Keratinocyte (primary cell): ENCODE measurements at places on chromosomes 5 and 9. TPM values are rescaled to one million over a fixed set of nuclear protein-coding genes. Genes with fewer than 3 reads are reported as not detected.

SHC3 gene
- polyA plus RNA-seq = 0.01 to 0.04 TPM (median 0.03 TPM) in 3 replicates

GRCh38 chr9:88978034-88978433 lies 13.2 kb upstream of the S1PR3 start:
- no peak for DNase-seq

GRCh38 chr9:136725612-136726011 lies 13.2 kb downstream of the DIPK1B start:
- no peak for DNase-seq

- no peak for DNase-seq
Measured at GRCh38 chr5:146878476-146879172, at the start of gene PPP2R2B. Gene PPP2R2B, minus strand, starts transcription at chr5:146878757.

DNA sequence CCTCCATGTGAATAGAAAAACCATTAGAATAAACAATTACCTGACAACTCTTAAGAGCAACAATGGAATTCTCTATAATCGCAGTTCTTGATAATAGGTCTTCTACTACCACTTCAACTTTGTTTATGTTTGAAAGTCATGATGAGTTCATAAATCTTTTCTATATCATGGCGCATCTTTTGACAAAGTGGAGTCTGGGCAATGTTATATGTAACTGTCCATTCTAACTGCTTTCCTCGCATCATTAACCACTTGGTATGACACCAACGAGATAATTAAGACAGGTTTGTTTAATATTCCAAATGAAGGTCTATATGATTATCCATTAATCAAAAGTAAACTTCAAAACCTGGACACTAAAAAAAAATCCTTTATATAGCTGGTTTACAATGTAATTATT lies 272.0 kb downstream of the DENND1A start:
- no peak for DNase-seq

DNA sequence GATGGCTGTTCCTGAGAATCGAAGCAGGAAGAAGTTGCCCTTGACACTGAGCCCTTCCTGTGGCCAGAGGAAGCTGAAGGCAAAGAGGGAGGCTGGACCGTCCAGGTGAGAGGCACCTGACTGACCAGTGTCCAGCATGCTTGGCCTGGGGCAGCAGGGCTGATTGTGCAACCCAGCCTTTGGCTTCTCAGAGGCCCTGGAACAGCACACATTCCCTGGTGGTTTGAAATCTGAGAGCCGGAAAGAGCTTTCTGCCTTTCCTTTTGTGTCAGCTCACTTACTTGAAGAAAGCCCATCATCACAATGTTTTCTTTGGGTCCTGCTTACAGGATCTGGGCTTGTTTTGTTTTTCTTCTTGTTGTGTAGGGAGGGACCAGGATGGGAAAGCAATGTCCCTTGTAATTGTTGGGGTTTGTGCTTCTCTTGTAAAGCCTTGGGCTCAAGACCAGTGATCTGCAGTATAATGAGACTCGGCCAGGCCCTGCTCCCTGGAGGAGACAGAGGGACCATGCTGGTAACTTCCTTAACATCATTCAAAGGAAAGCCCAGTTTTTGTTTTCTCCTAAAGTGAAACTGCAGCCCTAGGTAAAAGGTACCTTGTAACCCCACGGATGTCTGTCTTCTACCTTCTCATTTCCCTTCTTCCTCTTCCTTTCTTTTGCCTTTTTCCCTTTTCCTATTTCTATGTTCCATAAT lies 213.7 kb downstream of the NXNL2 start:
- DNase-seq = no peak

MTMR12 gene
- 11.0 to 17.1 TPM (median 15.6 TPM) in 3 replicates for polyA plus RNA-seq

PDCD1LG2 gene
- 14.7 to 20.2 TPM (median 18.8 TPM) in 3 replicates for polyA plus RNA-seq

PCDHB16 gene
- 0.02 to 0.09 TPM (median 0.07 TPM) in 3 replicates for polyA plus RNA-seq

DNA sequence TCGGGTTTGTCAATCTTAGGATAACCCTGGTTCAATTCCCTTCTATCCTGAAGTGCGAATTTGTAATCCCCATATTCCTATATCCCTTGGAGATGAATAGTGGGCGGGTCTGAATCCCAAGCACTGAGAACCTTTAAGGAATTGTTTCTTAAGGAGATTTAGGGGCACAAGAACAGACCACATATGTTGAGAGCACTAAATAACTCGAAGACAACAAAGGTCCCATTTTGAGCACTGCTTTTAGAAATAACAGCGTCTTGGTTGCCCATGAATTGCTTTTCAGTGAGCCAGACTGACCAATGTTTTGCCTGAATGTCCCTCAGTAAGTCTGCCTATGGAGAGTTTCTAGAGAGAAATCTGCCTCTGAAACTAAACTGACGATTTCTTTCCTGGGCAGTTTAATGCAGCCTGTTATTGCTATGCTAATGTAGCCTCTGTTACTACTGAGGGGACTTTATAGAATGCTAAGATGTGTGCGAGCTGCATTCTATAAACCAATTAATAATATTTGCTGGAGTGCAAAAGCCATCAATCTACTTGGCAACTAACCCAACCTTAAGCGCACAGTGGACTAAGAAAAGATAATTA lies 445.0 kb upstream of the DMAC1 start:
- DNase-seq = no peak

- DNase-seq = no peak
Measured at GRCh38 chr9:129282731-129283211, 104.7 kb upstream of the IER5L start.

PDE8B gene
- not detected in 3 replicates for polyA plus RNA-seq

DNA sequence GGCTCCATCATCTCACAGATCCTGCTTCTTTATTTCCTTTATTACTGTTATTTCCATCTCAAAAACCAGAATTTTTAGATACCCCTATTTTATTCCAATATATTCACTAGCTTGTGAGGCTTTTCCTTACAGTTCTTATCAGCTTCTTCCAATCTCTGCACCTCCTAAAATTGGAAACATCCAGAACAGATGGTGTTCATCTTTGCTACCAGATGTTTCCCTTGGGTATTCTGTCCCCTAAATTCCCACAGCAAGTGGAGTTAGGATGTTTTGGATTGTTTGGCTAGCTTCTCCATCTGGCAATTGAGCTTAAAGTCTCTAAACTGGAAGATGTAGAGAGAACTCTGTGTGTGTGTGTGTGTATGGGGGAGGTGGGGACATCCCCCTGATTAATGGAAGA lies 580.4 kb downstream of the DTWD2 start:
- no peak for DNase-seq
